ENCODE measurements at places on chromosomes 1 and 21.

- no peak for DNase-seq
Measured at GRCh38 chr1:195594322-195594721, 1013.9 kb downstream of the KCNT2 start.

DNA sequence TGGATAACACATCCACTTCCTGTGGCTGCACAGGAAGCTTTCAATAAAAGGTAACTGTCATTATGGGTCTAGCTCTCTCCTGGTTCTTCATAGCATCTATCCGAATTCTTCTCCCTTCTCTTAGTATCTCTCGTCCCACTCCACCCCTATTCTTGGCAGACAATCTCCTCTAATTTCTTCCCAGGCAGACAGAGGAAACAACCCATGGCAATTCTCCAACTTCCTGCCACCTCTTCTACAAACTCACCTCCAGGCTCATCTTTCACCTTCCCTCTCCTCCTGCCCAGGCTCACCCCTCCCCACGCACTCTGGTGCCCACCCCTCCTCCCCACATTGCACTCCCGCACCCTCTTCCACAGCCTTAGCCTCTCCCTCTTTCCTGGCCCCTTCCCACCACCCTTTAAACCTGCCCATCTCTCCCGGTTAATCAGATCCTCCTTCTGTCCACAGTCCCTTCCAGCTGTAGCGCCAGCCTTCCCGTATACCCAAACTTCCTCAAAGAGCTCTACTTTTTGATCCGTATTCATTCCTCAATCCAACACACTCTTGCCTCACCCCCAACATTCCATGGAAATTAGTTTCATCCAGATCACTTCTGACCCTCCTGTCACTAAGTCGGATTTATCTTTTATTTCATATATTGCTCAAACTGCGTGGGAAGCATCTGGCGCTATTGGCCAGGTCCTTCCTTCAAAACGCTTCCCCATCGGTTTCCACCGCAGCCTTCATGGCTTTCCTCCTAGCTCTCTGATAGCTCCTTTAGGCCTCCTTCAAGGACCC lies 25.9 kb downstream of the SHISA4 start:
- no peak for DNase-seq

DNA sequence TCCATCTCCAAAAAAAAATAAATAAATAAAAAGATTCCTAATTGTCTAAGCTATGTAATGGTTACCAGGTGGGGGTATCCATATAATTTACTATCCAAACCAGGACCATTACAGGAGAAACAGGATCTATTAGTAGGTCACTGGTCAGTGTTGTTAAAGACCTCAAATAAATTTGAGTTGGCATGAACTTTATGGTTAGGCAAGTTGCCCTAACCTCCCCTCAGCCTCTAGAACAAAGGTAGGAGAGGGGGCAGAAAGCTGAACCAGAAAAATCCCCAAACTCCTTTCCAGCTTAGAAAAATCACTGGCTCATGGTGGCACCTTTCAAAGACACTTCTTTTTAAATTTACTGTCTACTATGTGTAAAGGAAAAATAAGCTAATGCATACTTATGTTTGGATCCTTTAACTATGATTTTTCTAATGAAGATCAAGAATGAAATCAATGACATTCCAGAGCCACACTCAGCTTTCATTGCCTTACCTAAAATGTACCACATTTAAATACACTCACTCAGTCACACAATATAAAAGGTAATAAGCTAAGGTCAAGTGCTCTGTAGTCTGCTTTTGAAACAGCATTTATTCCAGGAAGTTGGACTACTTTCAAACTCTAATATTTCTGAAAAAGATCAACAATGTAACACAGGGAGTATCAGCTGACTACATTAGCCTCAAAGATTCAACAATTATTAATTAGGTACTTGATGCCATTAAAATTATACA lies 13.8 kb downstream of the EIF4G3 start:
- no peak for DNase-seq

DNA sequence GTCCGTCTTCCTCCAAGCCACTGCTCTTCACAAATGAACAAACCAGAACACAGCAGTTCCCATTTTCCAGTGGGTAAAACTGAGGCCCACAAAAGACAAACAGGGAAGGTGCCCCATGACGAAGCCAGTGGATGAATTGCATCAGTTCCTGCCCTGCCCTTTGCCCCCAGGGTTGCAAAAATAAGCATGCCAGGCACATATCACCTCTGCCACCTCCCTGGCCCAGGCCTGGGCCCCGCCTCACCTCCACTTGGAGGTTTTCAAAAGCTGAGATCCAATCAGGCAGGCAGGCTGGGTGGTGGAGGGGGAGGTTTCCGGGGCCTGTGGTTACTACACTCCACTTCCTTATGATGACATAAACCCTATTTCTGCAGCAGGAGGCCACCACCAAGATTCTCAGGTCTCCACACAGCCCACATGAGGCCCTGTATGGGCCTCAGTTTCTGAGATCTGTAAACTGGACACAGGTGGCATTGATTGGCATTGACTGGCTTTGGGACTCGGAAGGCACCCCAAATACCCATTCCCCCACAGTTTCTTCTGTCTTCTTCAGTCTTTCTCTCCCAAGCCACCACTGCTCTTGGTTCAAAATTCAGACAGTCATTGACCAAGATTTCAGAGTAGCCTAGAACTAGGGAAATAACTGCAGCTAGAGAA lies 4.1 kb downstream of the KIF21B start:
- DNase-seq, result peak; percentile 85

GRCh38 chr1:213171711-213172110 lies 120.7 kb downstream of the RPS6KC1 start:
- DNase-seq, result no peak

DNA sequence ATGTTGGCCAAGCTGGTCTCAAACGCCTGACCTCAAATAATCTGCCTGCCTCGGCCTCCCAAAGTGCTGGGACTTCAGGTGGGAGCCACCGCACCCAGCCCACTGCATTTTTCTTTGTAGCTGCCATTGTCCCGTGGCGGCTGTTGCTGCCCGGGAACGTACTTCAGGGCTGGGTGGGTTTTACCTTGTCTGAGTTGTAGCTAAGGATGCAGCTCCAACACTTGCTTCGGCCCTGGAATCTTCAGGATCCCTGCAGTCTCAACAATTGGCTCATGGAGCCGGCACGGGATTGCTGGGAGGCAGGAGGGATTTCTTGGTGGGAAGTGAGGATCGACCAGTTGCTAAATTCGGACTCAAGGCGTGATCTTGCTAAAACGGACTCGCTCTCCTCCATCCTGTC lies 10.7 kb downstream of the TNFRSF8 start:
- DNase-seq, result no peak

- DNase-seq, result no peak
Measured at GRCh38 chr1:91011726-91012125, 10.1 kb downstream of the ZNF644 start.

DNA sequence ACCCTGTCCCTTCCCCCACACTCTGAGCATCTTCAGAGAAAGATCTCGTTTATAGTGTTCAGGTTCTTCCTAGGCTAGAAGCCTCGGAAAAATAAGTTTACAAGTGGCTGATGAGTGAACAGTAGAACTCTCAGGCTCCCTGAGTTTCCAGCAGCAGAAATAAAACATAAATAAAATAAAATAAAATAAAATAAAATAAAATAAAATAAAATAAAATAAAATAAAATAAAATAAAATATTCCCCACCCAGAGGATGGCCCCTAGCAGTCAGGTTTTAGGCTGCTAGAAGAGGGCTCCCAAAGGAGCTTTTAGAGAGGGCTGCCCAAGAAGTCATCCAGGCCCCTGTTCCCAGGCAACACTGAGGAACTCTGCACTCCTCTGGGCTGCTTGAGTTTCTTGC lies 55.1 kb downstream of the KCNC4 start:
- DNase-seq, result no peak

GRCh38 chr1:57468641-57469523 lies 45.0 kb upstream of the DAB1 start:
- no peak for DNase-seq

- no peak for DNase-seq
Measured at GRCh38 chr1:42936309-42937078, 22.2 kb downstream of the SLC2A1 start.

- peak; percentile 64 for DNase-seq
Measured at GRCh38 chr1:89454845-89455521, 69.6 kb upstream of the LRRC8B start.

GRCh38 chr1:115428676-115429075 lies 90.6 kb upstream of the NGF start:
- DNase-seq, result no peak

- no peak for DNase-seq
Measured at GRCh38 chr1:170537798-170538503, 6.0 kb downstream of the GORAB start.

DNA sequence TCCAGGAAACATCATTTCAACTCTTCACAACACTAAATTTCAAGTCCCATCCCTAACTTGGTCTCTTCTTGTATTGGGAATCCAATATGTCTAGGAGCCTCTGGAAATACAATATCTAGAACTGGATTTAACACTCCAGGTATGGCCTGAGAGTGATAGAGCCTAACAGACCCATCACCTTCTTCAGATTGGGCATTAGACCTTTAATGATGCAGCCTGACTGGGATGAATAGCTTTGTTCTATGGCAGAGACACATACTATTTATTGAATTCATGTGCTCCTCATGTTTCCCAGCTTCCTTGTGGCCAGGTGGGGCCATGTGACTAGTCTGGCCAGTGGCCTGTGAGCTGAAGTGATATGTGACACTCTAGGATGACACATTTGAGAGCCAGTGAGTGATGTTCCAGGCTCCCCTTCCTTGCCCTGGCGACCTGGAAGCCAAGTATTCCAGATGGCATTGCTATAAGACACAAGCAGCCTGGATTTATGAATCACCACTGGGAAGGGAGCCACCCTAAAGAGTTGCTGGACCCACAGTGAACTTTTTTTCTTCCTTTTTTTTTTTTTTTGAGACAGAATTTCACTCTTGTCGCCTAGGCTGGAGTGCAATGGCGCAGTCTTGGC lies 31.0 kb upstream of the POU3F1 start:
- no peak for DNase-seq

DNA sequence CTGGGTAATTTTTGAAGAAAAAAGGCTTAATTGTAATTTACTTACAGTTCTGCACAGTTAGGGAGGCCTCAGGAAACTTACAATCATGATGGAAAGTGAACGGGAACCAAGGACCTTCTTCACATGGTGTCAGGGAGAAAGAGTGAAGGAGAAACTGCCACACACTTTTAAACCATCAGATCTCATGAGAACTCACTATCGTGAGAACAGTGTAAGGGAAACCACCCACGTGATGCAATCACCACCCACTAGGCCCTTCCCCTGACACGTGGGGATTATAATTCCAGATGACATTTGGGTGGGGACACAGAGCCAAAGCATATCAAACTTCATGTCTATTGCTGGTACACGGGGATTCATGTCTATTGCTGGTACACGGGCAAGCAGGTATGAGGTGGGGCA lies 5.3 kb upstream of the SFT2D2 start:
- DNase-seq, result peak; percentile 10

DNA sequence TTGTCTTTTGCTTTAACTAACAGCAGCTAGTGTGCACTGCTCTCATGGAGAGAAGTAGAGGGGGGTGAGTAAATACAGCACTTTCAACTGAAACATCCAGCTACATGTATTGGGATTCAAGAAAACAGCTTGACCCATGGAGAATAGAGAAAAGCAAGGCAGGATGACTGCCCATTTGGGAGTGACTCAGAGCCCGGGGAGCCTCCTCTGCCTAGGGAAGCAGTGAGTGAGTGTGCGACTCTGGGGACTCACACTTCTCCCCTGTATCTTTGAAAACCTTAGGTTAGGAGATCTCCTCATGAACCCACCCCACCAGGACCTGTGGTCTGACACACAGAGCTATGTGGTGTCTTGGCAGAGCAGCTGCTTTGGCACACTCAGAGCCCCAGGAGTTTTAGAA lies 82.0 kb upstream of the PTGFR start:
- DNase-seq, result no peak

GRCh38 chr1:218425647-218426342 lies 80.7 kb downstream of the TGFB2 start:
- no peak for DNase-seq

DNA sequence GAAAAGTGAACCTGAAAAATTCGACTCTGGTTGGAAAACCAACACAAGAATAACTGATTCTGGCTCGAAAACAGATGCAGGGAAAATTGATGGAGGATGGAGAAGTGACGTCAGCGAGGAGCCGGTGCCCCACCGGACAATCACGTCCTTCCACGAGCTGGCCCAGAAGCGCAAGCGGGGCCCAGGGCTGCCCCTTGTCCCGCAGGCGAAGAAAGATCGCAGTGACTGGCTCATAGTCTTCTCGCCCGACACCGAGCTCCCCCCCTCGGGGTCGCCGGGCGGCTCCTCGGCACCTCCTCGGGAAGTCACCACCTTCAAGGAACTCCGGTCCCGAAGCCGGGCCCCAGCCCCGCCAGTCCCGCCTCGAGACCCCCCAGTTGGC lies 1.9 kb downstream of the RUSC1 start:
- DNase-seq, result peak; percentile 29

DNA sequence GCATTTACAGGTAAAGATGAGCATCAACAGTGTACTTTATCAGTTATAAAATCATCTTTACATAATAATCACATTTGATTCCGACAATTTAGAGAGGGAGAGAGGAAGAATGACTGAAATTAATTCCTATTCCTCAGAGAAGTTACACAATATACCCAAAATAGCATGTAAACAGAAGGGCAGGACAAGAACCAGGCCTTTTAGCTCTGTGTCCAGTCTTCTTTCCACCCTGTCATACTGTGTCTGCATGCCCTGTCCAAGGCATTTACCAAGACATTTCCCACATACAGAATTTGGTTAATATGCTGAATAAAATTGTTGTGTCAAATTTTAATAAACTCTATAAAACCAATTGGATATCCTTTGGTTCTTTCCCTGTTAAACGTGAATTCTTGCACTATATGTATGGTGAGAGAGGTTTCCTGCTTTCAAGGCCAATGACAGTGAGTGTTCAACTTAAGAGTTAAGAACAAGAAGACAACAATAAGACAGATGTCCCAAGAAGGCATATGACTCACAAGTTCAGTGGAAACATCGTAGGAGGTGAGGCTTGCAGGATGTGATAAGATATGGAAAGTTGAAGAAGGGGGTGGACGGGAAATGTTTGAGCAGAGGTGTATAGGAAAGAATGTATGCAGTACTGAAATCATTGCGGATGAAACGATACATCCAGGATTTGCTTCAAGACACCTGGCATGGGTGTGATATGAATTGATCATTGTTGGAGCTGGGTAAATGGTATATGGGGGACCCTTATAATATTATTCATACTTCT lies 20.8 kb downstream of the LRRC8B start:
- peak; percentile 27 for DNase-seq

DNA sequence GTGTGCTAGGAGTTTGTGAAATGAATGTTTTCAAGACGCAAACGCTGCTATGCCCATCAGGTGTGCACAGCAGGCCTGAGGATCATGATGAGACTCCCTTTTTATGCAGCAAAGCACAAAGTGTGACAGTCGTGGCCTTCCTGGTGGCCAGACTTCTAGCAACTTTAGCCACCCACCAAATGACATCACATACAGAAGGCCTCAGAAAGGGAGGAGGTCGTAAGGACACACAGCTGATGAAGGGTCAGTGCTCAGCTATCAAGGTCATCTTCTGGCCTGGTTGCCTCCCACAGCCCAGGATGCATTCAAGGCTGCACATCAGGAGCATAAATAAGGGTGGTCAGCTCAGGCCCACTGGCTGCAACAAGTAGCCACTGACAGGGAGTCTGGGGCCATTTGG lies 36.6 kb downstream of the BMP8A start:
- DNase-seq, result no peak

- DNase-seq, result no peak
Measured at GRCh38 chr1:225470211-225471108, 42.6 kb upstream of the LBR start.

- DNase-seq, result no peak
Measured at GRCh38 chr1:157245823-157246222, 107.6 kb upstream of the ETV3 start.

Data from stimulated activated CD4-positive, alpha-beta T cell treated with anti-CD3 and anti-CD28 coated beads, Interleukin-2, amount 100 ng/mL, for 24 hours (primary cell).